Stimulated activated CD4-positive, alpha-beta T cell treated with anti-CD3 and anti-CD28 coated beads, Interleukin-1b, Interleukin-23, amount 100 ng/mL, for 4 hours (primary cell): ENCODE measurements at places on chromosomes 2 and 18.

DNA sequence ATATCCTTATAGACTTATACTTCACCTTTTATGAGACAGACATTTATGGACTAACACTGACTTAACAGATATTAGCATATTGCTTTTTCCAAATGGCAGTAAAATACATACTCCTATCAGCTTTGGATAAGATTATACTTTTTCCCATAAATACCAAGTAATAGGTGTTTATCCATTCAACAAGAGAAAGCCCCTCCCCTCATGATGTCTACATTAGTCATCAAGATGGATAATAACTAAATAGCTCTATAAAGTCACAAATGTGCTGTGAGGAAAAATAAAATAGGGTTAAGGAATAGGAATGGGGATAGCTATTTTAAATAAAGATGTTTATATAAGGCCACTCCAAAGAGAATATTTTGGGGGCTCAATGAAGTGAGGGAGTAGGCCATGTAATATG is 39.4 kb downstream of the CSRNP3 start:
- DNase-seq, result no peak

DNA sequence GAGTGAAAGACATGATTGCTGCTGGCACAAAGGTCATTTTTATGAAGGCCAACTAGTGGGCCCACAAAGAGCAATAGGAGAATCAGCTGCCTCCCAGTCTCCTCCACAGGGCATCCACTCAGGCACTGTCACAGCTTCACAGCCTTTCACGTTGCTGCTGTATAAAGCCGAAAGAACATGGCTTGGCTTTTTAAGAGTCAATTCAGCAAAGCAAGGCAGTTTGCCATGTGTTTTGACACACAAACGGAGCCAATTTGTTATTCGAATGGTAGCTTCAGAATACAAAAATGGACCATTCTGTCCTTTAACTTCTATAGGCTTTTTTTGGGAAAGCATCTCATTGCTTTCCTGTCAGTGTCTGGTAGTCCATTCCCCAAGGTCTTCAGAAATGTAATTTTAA is 283.4 kb upstream of the PARD3B start:
- DNase-seq, result no peak

GRCh38 chr2:120802867-120803484 is 67.3 kb downstream of the GLI2 start:
- DNase-seq, result no peak

GRCh38 chr18:27599202-27599829 is 414.2 kb upstream of the CHST9 start:
- no peak for DNase-seq

GRCh38 chr18:35110059-35110458 is 68.8 kb downstream of the MAPRE2 start:
- no peak for DNase-seq
